Heart right ventricle (tissue), 16 donors: ENCODE measurements at places on chromosomes 12 and 14.

DNA sequence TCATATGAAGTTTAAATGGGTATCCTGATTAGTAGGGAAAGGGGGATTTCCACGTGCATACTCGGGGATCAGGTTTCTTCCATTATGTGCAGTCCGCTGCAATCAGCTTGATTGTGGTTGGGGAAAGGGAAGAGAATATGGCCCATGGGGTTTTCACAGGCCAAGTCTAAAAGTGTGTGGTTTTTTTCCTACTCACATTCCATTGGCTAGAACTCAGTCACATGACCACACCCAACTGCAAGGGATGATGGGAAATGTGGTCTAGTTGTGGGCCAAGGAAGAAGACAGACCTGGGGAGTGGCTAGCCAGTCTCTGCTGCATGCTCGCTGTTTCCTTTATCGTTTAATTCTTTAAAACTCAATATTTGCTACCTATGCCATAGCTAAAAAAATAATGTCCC lies 105.1 kb downstream of the PRIMA1 start:
- no peak for DNase-seq

DNA sequence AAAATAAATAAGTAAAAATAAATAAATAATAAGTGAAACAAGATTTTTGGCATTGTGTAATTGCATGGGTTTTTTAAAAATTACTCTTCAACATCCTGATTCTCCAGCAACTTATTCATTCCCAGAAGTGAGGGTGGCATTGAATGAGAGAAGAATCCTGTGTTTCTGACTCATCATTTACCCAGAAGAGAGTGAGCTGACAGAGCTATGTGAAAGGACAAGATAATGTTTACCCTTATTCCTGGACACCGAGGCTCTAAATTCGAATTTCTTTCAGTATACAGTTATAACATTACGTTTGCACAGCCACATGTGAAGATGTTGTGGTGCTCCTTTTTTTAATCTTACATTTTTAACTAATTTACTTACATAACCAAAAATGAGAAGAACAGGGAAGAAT lies 36.4 kb downstream of the BBS10 start:
- no peak for DNase-seq

DNA sequence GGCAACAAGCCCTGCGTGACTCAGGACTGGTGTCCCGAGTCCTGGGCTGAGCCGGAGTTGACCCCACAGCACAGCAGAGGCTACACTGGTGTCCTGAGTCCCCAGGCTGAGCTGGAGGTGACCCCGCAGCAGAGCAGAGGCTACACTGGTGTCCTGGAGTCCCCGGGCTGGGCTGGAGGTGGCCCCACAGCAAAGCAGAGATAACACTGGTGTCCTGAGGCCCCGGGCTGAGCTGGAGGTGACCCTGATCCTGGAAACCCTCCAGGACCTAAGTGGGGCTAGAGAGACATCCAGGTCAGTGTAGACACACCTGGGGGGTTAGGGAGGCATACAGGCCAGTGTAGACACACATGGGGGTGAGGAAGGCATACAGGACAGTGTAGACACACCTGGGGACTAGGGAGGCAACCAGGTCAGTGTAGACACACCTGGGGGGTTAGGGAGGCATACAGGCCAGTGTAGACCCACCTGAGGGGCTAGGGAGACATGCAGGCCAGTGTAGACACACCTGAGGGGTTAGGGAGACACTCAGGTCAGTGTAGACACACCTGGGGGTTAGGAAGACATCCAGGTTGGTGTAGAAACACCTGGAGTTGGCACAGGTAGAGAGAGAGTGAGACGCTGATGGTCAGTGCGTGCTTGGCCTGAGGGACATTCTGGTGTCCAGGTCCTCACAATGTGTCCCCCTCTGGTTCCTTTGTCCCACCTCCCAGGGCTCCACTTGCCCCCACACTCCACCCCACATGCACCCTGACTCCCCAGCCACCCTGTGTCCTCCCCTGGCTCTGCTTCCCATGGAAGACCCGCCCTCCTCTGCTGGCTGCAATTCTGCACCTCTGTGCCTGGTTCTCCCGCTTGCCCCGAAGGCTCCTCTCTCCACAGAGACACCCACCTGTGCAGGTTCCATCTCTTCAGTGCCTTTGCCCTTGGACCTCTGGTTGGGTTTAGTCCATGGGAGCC lies 321.6 kb upstream of the SFSWAP start:
- no peak for DNase-seq

DNA sequence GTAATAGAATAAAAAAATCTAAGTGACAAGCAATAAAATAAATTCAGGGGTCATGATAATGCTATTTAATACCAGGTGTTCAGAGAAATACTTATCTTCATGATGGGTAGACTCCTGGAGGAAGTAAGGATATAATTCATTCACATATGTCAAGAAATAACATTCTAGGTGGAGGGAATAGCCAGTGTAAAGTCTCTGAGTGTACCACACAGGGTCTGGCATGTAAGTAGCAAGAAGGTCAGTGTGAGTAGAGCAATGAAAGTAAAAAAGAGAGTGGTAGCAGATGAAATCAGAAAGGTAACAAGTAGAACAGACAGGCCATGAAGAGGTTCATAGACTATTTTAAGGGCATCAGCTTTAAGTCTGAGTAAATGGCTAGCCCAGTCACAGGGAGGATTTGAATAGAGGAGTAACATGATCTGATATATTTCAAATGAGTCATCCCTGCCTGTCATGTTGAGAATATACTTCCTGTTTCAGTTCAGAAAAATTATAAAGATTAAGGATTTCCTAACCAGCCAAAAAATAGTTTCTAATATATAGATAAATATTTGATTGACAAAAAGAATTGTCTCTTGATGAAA lies 519.9 kb downstream of the C12orf50 start:
- DNase-seq, result no peak

- DNase-seq, result no peak
Observed at GRCh38 chr14:75313294-75313693, 34.7 kb downstream of the FOS start.

DNA sequence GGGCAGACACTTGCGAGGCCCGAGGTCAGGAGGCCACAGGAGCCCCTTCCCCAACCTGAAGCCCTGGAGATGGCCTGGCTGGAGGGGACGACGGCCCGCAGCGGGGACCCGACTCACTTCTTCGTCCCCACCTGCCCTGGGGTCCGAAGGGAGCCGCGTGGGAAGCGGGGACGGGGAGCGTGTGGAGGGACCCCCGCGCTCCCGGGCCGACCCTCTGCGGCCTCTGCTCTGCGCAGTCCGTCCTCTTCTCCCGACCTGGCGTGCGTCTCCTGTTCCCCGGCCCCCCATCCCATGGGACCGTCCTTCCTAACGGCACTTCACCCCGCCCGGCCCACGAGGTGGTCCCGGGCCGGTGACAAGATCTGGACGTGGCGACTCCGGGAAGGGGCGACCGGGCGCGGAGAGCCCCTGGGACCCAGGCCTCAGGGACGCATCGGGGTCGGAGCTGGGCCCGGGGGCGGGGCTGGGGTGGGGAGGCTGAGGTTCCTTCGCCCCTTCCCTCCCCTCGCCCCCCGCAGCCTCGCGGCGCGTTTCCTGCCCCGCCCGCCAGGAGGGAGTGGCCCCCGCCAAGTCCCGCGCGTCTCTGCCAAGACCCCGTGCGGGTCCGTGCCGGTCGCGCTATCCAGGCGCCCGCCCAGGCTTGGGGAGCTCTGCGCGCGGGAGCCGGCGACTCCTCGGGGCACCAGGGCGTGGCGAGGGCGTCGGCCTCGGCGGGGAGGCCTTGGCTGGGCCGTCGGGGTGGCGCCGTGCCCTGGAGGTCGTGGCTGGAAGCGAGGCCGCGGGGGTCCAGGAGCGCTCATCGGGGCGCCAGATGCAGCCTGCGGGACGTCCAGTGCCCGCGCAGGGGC lies 97.1 kb downstream of the TNFAIP2 start:
- no peak for DNase-seq

DNA sequence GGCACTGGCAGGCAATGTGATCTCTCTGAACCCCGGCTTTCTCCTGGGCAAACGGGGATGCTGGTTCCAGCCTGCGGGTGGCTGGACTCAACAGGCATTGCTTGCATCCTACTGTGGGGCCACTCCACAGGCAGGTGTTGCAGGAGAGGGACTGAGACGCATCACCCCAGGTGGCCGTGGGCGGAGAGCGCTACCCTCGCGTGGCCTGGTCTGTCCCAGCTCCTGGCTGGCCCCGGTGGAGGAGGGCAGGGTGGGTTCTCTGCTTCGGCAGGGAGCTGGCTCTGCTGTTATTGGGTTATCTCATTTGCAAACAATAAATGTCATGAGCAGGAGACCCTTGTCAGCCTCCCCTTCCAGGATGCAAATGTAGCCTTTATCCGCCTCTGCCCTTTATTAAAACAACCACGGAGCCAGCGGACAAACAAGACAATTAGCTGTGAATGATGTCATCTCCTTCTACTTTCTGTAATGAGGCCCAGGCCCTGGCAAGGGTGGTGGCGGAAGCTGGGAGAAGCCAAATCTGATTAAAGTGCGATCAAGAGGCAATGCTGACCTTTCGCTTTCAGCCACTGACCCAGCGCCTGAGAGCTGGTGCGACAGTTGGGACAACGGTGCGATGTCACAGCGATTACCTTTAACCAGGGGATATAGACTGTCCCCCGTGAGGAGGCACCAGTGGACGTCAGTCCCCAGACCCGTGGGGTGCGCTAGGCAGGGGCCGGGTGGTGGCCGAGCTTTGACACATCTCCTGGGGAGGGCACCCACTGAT lies 161.8 kb downstream of the KIF26A start:
- DNase-seq, result peak; percentile 56

- no peak for DNase-seq
Observed at GRCh38 chr12:59937148-59937547, 341.3 kb downstream of the SLC16A7 start.

DNA sequence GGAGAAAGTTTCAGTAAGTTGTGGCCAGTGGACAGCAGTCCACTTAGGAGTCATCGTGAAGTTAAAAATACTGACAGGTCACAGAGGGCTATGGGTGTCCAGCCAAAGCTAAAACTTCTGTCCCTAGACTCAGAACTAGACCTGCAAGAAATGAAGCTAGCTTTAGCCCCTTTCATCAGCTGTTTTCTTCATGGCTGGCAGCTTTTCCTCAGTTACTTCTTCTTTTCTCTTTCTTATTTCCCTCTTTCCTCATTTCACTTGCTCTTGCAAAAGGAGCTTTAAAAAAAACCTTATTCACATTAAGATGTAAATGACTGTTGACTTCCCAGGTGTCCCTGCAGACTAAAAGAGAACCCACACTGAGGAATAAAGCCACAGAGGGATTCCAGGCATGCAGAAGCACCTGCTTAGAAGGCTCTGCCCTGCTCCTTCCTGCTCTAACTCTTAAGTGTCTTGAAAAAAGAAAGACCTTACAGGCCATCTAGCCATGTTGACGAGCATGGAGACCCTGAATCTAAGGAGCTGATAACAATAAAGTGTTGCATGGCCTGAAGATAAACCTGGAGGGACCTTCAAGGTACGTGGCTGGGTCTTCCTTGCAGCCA lies 69.7 kb upstream of the CCND2 start:
- DNase-seq, result no peak

GRCh38 chr12:24960222-24960855 lies 11.4 kb upstream of the BCAT1 start:
- DNase-seq, result no peak

DNA sequence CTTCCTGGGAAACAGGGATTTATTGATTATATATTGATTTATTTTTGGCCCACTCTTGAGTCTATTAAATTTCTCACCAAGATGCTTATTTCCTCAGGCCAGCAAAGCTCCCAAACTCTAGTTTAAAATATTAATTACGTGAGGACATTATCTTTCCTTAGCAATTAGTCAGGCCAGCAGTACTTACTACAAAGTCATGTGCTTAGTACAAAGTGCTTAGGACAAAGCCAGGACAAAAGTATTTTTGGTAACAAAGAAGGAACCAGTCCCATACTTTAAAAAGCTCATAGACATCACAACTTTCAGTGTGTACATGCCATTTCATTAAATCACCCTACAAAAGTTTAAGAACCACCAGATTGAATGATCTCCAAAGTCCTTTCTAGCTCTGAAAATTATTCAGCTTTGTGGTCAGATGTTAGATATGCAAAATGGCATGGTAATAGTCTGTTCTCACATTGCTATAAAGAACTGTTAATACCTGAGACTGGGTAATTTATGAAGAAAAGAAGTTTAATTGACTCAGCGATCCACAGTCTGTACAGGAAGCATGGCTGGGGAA lies 94.7 kb upstream of the PWP1 start:
- DNase-seq, result no peak

DNA sequence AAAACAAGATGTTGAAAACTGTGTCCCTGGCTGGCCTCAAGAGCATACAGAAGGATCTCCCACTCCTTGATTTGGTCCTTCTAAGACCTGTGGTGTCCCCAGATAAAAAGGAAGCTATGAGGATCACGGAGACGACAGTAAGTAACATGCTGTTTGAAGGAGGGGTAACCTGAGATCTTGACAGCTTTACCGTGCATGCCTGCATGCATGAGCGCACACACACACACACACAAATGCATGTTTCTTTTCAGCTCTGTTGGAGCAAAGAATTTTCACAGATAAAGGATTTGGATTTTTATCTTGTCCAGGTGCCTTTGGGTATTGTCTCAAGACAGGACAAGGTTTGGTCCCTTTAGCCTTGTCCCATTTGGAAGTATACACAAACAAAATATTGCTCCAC lies 411.6 kb upstream of the CCDC196 start:
- DNase-seq, result no peak

GRCh38 chr14:93716746-93717667 lies 71.3 kb downstream of the PRIMA1 start:
- no peak for DNase-seq

DNA sequence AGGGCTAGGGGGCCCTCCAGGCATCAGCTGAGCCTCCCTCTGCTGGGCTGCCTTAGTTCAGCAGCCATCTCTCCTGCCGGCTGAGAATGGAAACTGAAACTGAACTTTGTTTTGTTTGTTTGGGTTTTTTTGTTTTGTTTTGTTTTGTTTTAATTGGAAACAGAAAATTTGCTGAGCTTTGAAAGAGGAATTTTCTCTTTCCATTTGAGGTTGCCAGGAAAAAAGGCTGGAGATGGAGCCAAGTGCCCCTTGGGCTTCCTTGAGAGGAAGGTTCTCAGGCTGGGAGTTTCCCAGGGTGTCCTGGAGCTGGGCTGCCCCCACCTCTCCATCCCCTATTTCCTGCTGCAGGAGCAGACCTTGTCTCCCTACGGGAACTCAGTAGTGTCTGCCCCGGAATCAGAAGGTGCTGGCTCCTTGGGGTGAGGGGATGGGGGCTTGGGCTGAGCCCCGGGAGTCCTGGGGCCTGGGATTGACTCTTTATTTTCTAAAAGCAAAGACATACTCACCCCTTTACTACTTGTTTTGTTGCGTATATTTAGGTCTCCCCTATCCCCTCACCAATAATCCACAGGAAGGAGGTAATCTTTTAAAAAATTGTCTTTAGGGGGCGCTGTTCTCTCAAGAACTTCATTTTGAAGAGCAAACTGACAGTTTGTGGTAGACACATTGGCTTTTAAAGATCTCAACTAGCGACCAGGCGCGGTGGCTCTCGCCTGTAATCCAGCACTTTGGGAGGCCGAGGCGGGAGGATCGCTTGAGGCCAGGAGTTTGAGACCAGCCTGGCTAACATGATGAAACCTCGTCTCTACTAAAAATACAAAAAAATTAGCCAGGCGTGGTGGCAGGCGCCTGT lies 21.3 kb upstream of the OASL start:
- DNase-seq, result peak; percentile 20

GRCh38 chr14:106044949-106045596 lies 518.7 kb downstream of the TMEM121 start:
- peak; percentile 31 for DNase-seq

GRCh38 chr12:54159140-54159539 lies 29.6 kb downstream of the SMUG1 start:
- no peak for DNase-seq

- peak; percentile 86 for DNase-seq
Observed at GRCh38 chr12:19575337-19576243, 136.3 kb downstream of the AEBP2 start.

GRCh38 chr14:62053188-62053587 lies 291.0 kb downstream of the SNAPC1 start:
- no peak for DNase-seq
